ENCODE measurements at places on chromosomes 6 and 20.

GRCh38 chr6:93954584-93954983, 535.2 kb upstream of the EPHA7 start:
- DNase-seq = no peak

DNA sequence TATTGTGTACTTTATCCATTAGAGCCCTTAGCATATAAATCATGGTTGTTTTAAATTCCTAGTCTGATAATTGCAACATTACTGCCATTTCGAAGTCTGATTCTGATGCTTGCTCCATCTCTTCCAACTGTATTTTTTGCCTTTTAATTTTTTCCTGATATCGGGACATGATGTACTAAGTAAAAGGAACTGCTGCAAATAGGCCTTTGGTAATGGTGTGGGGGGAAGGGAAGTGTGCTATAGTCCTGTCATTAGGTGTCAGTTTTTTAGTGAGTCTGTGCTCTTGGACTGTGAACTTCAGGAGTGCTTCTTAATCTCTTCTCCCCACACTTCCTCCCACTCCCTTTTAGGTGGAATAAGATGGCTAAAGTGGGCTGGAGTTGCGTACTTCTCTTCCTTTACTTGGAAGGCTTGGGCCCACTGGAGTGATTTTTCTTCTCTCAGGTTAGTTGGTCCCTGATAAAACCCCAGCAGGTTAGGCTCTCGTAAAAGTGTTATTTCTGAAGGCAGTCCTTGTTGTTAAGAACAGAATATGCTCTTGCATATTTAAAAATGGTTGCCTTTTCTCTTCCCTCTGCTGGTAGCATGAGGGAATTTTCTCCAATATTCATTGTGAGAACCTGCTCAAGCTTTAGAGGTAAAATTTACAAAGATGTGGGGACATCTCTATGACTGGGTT, 18.1 kb downstream of the STXBP5 start:
- no peak for DNase-seq

DNA sequence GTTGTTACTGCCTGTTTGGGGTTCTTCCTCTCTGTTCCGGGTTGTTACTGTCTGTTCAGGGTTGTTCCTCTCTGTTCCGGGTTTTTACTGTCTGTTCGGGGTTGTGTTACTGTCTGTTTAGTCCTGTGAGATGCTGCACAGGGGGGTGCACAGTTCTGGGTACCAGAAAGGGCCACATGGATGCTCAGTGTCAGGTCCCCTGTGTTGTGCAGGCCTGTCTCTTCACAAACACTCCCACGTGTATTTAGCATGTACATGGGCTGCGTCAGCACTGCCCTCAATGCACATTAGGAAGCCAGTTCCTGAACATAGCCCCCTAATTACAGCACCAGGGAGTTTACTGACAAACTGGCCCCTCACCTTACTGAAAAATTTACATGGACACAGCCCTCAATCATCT, 118.5 kb downstream of the DLL1 start:
- no peak for DNase-seq

GRCh38 chr6:73893696-73894095, 197.7 kb downstream of the CD109 start:
- DNase-seq = no peak

GRCh38 chr20:12949429-12949980, 59.3 kb upstream of the SPTLC3 start:
- no peak for DNase-seq

DNA sequence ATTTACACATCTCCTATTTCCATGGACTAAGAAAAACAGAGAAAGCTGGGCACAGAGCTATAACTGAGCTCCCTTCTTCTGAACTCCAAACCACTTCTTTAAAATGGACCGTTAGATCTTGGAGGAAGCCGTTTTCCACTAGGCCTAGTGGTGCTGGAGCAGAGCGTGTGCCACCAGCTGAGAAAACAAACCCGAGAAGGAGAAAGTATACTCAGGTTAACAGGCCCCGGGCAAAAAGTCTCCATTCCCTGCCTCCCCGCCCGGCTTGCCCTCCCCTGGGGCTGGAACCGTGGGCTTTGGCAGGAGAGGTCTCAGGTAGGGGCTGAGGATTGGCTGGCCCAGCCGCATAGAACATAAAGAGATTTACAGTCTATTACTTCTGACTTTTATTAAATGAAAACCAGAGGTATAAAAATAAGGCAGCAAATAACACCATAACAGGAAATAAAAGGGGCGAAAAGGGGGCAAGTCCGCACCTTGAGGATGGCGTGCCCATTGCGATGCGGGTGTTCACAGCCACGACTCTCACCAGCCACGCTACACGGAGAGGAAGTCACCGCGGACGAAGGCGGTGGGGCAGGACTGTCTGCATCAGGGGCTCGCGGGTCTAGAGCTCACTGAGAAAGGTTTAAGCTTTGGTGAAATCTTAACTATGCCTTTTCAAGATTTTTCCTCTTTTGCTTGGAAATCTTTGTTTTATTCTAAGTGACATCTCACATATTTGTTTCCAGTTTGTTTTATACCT, 191.2 kb upstream of the GMDS start:
- no peak for DNase-seq

- no peak for DNase-seq
These were observed 14.1 kb upstream of the CPNE5 start for GRCh38 chr6:36853325-36853724.

DNA sequence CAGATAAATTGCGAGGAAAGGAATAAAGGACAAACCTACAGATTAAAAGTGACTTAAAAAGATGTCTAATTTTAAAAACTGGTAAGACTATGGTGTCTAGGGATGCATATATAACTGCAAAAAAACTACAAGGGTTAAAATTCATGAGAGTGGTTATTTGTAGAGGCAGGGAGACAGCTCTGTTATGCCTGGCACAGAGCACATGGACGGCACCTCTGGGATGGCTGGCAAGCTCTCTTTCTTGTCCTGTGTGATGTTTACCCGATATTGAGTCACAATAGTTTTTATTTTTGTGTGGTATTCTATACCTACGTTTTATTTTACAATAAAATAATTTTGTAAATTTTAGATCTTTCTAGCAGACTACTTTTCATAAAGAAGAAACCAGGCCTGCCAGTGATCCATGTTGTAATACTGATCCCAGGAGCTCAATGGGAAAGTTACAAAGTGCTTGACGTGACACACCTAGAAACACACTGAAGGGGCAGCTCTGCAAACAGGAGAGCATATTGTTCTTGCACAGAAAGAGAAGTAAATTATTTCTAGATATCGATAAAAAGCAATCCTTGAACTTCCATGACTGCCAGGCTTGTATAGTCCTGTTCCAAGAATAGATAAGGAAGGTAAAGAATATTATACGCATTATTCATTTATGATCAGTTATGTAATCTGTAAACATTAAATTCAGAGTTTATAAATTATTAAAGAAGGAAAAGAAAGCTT, 290.0 kb downstream of the PTPRK start:
- DNase-seq = no peak

- peak; percentile 35 for DNase-seq
These were observed 50.5 kb upstream of the ASIP start for GRCh38 chr20:34190679-34191090.

DNA sequence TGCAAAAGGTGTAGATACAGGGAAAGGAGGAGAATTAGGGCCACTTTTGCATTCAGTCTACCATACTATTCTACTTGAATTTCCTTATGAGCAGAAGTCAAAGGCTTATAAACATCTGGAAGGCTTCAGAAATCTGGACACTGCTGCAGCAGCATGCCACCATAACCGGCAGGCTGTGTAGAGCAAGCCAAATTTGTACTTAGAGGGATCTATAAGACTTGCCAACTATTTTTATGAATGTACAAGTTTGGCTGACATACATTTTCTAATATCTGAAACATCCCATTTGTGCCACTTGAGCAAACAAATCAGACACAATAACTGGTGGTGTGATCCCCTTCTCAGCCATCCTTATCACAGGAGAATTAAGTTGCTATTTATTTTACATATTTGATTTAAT, 14.0 kb upstream of the PLCB1 start:
- DNase-seq = no peak

GRCh38 chr6:170166511-170167122, 124.3 kb downstream of the DLL1 start:
- DNase-seq = no peak

GRCh38 chr6:130575971-130576370, 210.2 kb downstream of the TMEM200A start:
- DNase-seq = no peak

- no peak for DNase-seq
These were observed 104.3 kb downstream of the CDH26 start for GRCh38 chr20:60062431-60063047.

DNA sequence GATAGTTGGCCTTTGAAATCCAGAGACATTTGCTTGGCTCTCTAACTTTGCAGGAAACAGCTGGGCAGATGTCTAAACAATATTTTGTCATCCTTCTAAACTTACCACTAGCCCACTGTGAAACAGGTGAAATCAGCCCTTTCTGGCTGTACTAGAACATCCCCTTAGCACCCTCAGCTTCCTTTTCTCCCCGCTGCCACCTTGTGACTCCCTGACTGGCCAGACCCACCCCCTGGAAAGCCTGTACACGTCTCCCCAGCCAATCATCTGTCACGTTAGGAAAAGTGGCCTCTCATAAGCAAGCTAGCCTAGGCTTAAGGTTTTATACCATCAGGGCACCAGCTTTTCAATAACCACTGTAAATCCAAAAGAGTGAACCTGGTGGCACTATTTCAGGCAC, 88.6 kb upstream of the E2F3 start:
- DNase-seq = no peak

DNA sequence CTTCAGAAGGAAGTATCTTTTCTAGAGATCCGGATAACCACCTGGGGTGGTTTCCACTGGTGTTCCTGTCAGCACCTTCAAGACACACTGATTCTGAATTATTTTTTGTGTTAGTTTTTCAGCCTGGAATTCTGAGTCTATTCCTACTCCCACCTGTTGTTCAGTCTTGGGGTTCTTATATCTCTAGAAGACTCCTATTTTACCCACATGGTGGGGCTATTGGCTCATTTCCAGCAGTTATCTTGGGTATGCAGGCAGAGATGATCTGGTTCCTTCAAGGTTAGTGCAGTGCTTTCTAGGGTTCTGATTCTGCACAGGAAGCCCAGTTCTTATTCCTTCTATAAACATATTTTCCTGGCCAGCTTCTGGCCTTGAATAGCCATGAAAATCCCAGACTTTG, 175.6 kb upstream of the PDE7B start:
- peak; percentile 8 for DNase-seq

GRCh38 chr6:12151433-12151820, 138.7 kb upstream of the EDN1 start:
- DNase-seq = no peak

GRCh38 chr6:139251045-139251690, 40.6 kb downstream of the TXLNB start:
- DNase-seq = no peak

GRCh38 chr6:42276034-42276890, 58.6 kb upstream of the MRPS10 start:
- no peak for DNase-seq

GRCh38 chr6:139996253-139996834, 621.9 kb upstream of the CITED2 start:
- peak; percentile 9 for DNase-seq

GRCh38 chr20:32512047-32512385, 73.1 kb downstream of the NOL4L start:
- DNase-seq = no peak

DNA sequence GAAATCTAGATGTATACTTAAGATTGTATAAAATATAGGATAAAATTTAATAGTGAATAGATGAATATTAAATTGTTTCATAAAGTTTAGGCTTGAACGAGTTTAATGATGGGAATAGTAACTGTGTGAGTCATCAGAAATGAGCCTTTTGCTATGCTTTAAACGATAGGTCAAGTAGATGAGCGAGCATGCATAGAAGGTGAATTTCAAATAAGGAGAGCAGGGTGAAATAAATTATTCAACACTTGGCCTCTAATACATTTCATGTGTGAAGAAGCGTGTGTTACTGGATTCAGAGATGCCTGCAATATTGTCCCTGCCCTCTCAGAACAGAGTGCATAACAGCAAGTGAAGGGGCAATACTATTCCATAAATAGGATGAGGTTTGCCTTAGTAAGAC, 74.4 kb upstream of the EYA4 start:
- no peak for DNase-seq

DNA sequence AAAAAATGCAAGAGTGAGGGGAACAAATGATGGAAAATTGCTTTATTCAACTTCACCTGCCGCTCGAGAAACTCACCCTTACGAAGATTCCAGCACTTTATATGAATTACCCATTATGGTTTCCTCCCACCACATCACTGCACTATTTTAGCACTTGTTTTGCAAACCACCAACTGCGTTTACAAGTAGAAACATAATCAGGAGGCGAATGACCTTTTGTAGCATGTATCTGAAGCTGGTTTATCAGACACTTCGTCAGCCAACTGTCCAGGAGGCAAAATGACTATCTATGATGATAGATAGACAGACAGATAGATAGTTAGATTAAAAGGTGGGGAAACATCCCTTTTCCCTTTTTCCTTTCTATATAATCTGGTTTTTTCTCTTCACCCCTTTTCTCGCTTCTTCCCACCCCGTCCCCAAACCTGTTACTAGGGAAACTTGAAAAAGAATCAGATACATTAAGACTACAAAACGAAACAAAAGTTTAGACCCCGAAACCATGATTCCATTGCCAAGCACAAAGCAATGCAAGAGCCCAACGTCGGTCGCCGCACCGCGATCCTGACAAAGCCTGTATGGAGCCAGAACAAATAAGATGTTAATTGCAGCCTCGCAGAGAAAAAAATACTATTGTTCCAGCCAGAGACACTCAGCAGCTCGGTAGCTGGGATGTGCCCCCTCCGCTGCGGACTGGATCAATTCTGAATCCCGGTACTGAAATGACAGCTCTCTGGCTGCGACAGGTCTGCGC, 933 bp upstream of the ADGRB3 start:
- DNase-seq = no peak

- no peak for DNase-seq
These were observed 97.3 kb upstream of the NHSL1 start for GRCh38 chr6:138596591-138596990.

DNA sequence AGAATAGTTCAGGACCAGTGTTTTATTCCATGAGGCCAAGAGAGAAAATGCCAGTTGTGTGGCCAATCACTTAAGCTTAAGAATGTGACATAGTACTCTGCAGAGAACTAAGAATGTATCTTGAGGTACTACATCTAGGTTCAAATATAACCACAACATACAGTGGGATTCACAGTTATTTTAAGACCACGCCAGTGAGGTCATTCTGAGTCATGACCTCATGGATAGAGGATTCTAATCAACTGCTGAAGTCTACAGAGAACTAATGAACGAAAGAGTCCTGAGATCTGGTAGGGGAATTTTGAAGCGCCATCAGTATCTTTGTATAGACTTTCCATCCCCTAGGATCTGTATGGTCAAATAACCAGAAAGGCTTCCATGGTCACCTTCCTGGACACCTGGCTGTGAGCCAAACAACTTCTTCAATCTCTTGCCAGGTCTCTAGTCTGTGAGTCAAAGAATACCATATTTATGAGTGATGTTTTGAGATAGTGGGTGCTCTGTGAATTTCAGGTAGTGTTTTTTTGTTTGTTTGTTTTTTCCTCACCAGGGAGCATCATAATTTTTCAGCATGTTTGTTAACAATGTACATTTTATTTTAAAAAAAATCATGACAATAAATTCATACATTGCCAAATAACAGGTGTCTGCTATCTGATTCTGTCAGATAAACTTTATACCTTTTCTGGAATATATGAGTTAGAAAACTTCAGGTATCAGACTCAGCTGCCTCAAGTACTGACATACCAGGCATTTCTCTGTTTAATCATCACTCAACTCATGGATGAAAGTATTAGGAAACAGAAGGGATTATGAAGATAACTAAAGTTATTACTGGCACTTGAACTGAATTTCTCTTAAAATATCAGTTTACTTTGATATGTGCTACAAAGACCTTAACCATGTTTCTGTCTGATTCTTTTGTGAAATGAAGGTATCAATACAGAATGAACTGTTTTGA, 217.9 kb downstream of the PLCB4 start:
- no peak for DNase-seq
